ENCODE measurements at places on chromosomes 7 and 10.

GRCh38 chr7:101906291-101907240, 89.1 kb downstream of the CUX1 start:
- no peak for DNase-seq

- peak; percentile 72 for DNase-seq
These were observed 28.4 kb downstream of the TMEM130 start for GRCh38 chr7:98841179-98841997.

GRCh38 chr7:151279868-151280267, 31.4 kb upstream of the SMARCD3 start:
- DNase-seq = no peak

- DNase-seq = no peak
These were observed 18.2 kb upstream of the HECTD2 start for GRCh38 chr10:91391920-91392319.

- DNase-seq = no peak
These were observed 27.8 kb downstream of the MRC1 start for GRCh38 chr10:17836942-17837341.

GRCh38 chr7:128004623-128005022, 26.6 kb downstream of the LRRC4 start:
- no peak for DNase-seq

DNA sequence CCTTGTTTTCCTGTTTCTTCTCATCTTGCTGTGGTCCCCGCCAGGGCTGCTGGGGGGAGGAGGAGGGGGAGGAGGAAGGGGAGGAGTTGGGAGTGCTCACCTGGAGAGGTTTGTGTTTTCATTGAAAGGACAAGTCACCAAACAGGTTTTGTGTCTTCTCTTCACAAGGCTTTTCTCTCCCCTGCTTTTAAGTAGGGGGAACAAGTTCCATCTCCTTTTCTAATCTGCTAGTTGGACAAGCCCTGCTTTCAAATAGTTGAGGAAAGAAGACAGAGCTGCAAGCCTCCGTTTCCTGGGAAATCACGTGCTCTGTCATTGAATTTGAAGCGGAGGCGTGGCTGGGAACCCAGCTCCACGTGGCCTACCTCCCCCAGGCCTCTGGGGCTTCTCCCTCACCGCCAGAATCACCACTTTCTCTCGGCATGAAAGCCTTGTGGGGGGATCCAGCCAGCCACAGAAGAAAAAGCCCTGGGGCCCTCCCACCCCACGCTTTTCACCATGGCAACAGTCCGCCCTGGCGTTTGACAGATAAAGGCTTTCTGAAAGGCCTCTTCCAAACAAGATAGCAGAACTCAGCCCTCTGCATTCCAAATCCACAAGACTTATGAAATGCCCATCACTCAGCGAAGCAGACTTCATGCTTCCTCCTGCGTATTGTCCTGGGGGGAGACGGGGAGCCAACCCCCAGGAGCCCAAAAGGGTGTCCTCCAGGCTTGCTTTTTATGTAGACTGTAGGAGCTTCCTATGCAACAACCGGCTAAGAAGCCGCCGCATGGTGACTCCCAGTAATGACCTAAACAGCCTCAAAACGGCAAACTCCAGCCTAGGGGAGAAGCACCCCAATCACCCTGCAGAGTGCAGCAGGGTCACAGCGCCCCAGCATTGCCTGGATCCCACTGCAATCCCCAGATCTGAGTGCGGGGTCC, 51.7 kb downstream of the PROSER2 start:
- no peak for DNase-seq
